ENCODE measurements at places on chromosomes 1 and 21.

DNA sequence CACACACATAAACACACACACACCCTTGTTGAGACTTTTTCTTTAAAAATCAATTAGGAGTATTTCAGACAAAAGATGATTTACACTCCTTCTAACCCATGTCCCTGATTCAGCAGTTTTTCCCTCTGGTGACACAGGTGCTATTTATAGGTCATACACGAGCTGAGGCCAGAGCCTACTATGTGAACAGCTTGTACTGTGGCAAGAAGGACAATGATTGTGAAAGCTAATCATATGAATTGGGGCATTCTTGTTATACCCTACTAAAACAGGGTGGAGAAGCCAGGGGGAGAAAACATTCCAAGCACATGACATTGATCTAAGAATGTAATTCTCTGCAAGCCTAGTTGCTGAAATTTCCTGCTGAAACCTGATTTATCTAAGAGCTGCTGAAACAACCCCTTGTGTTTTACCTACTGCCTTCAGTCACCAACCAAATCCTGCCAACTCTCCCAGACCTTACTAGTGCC is 60.3 kb downstream of the XCL1 start:
- DNase-seq, result no peak

DNA sequence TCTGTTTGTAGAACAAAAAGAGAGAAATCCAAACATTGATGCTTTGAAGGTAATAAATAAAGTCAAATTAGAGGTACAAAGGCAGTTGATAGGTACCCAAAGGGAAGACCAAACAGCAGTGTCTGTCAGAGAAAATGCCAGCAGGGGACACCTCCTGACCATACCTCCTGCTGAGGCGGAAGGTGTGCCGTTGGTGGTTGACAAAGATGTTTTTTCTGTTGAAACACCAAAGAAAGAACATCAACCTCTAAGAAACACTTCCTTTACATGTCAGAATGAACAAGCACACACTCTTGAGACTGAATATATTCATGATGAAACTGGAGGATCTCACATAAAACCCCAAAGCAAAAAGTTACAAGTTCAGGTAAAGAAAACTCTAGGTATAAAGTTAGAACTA is 128.3 kb downstream of the MACF1 start:
- no peak for DNase-seq

DNA sequence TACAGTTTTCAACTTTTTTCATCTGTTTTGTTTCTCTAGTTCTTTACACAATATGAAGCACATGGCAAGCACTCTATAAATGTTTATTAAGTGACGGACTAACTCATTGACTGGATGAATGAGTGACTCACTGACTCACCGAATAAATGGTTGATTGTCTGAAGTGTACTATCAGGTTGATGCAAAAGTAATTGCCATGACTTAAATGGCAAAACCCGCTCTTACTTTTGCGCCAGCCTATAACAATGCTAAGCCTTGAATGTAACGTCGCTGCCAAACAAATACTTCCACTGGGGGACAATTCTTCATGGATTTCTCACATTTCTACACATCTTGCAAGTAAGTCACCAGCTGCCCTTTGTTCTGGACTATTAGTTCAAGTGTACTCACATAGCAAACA is 109.0 kb upstream of the KCTD3 start:
- DNase-seq, result no peak

- DNase-seq, result peak; percentile 22
These were observed 11.0 kb downstream of the DMRTB1 start for GRCh38 chr1:53470155-53470554.

DNA sequence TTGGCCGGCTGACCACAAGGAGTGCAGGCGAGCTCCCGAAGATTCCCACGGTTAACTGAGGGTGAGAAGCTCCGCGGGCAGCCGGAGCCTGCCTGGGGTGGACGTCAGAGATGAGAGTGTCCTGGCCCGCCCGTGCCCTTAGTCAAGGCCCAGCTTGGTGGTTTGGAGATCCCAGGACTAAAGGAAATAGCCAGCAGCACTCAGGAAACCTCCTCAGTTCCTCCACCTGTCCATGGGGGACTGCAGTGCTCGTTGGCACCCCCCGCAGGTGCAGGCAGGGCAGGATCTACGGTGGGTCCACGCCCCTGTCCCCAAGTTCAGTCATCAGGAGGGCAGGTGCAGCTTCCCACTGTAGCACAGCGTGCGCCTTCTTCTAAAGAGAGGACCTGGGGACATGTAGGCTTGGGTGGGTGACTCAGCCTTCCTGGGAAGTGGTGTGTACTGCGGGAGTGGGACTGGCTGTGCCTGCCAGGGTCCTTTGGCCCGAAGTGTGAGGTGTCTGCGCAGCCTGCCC is 32.5 kb downstream of the SLX9 start:
- no peak for DNase-seq

DNA sequence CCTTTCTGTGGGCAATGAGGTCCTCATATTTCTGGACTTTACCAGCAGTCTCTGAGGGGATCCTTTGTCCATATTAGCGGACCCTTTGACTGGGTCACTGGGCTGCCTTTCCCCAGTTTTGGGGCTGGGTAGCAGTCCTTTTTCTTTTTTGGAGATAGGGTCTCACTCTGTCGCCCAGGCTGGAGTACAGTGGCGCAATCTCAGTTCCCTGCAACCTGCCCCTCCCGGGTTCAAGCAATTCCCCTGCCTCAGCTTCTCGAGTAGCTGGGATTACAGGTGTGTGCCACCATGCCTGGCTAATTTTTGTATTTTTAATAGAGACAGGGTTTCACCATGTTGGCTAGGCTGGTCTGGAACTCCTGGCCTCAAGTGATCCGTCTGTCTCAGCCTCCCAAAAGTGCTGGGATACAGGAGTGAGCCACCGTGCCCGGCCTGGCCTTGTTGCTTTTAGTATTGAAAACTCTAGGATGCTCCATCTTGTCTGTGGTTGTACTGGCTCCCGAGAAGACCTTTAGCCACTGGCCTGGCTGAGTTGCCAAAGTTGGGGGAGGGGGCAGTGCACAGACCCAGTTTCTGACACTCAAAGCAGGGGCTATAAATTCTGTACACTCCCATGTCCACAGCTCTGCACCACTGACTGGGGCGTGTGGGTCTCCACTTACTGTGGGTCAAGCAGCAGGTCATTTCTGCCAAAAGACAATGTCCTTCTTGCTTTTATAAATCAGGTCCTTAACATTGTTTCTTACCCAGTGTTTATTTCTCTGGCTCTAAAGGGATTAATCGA is 33.1 kb downstream of the MAN1C1 start:
- DNase-seq, result no peak

- no peak for DNase-seq
These were observed 410.1 kb upstream of the LYPLAL1 start for GRCh38 chr1:218763538-218763937.

DNA sequence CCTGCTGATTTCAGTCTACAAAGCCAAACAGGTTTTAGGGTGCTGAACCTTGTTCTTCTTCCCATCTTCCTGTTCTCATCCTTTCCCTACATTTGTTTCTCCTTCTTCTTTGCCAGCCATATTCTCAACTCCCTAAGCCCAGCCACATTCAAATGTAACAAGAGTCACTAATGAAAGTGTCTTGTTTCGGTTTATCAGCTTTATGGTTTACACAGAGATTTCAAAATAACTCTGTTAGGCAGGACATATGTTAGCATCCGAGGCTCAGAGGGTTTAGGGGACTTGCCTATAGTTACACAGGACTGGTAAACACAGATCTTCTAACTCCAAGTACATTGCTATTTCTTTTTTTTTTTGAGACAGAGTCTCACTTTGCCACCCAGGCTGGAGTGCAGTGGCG is 61.3 kb downstream of the NDUFS5 start:
- no peak for DNase-seq

DNA sequence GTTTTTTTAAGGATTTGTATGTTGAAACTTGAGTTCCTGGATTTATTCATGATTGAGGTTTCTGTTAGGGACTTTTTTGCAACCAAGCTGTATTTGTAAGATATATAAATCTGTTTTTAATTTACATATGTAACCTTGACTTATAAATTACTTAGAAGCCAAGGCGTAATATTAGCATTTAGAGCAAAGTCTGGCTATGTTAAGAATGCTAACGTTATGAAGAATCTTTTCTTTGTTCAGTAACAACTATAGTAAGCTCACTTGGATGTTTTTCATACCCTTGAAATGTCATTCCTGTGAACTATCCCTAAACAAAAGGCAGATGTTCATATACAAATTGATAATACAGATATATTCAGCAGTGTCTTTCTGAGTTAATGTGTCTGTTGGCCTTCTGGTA is 155.3 kb downstream of the MAGI3 start:
- no peak for DNase-seq

DNA sequence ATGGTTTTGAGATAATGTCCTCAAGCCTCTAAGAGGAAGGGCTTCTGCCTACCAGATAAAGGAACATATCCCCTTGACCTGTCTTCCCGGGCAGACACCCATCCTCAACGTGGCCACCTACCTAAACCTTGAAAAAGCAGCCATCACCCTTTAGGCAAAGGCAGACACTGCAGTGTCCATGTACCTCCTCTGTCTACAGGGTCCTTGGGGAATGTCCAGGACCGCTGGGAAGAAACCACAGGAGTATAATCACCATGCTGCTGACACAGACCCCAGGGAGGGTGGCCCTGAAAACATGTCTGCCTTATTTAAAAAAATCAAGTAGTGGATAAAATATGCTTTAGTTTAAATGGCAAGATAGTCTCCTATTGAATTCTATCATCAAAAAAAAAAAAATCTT is 16.6 kb downstream of the BCAR3 start:
- no peak for DNase-seq

DNA sequence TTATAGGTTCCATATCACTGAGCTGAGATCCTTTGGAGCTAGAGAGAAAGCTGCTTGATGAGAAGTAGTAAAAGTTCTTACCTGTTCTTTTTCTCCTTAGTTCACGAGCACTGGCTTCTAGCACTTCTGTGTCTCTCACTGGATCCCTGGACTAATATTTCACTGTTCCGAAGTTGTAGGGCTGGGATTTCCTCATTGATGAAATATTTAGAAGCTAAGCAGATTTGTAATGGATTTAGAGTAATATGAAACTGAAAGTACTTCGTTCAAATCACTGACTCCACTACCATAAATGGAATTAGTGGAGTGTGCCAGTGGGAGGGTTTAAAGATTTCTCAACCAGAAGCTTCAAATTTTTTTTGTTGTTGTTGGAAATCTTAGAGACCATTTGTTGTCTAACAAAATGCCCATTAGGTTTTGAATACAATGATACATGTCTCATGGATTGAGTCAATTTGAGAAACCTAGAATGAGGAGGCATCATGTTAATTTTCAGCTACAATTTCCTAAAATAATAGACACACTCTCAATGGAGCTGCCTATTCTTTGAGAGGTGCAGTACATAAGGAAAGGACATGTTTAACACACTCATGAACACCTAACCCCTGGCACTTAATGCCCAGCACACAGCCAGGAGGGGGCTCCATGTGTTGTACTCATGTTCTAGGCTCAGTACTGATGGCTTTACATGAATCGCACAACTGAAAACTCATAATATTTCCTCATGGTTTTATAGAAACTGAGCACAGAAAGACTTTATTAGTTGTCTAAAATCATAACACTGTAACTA is at the start of gene GBP1:
GBP1 (minus strand) TSS at position 130 of the 790 bp plus-strand sequence. CDS start 1,974 bp downstream, outside the sequence.
- no peak for DNase-seq

DNA sequence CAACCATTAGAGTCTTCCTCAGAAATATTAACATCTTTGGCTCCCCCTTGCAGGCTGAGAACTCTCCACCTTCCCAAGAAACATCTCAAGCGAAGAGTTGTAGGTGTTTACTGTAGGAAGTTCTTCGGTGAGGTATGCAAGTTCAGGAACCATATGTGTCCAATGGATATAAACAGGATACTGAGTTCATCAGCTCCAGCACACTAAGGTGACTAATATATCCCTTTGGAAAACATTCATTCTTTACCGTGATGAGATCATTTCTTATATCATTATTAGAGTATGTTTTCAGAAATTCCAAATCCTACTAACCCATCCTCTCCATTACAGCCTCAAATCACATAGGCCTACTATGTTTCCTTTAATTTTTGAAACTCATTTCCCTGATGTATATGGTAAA is 37.3 kb upstream of the PRMT6 start:
- no peak for DNase-seq

Data from NCI-H748 treated with DMSO at 0.1 percent for 48 hours (cell line).